ENCODE measurements at places on chromosomes 11 and 22.

DNA sequence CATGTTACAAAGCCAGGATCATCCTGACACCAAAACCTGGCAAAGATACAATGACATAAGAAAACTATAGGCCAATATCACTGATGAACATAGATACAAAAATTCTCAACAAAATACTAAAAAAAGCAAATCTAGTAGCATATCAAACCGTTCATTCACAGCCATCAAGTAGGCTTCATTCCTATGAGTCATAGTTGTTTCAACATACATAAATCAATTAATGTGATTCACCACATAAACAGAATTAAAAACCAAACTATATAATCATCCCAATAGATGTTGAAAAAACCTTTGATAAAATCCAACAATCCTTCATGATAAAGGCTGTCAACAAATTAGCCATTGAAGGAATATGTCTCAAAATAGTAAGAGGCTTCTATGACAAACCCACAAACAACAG, 1007.2 kb upstream of the RAG2 start:
- no peak for DNase-seq

DNA sequence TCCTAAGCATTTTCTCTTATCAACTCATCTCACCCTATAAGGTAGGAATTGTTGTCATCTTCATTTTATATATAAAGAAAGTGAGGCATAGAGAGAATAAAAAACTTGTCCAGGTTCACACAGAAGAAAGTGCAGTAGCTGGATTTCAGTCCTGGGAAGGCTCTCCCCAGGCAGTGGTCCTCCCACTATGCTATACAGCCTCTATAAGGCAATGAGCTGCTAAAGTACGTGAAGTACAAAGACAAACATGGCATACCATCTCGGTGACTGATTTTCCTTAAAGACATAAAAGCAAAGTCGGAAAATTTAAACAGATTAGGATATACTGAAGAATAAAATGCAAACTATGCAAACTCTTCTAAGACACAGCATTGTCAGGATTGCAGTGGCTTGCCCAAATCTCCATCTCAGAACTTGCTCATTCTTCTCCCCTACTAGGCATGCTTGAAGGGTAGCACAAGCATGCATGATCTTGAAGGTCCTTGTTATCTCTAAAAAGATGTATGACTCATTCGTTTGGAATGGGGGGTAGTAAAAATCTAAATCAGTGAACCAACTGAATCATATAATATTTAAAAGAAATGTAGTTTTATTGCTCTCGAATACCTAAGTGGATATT, 97.8 kb upstream of the CSNK2A3 start:
- DNase-seq = no peak

- no peak for DNase-seq
Observed at GRCh38 chr11:35138943-35139721, at the start of gene CD44. TSS of gene CD44 (plus strand) at chr11:35139171. CDS start at chr11:35139304, 133 bp downstream.

GRCh38 chr11:117097389-117098268, 599 bp downstream of the SIK3 start:
- DNase-seq = no peak

GRCh38 chr11:65899356-65900124, 648 bp downstream of the FOSL1 start:
- DNase-seq = no peak

DNA sequence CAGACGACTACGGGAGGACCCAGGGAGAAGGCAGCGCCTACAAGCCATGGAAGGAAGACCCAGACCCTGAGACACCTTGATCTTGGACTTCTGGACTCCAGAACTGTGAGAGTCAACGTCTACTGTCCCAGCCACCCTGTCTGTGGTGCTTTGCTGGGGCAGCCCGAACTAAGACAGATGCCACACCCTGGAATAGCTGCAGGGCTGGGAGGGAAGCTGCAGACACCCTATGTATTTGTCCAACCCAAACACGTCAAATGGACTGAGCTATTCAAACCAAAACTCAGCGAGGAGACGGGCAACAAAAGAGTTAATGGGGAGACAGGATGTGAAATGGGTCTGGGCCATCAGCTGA, 169.3 kb downstream of the CTTN start:
- DNase-seq = no peak

GRCh38 chr11:121524233-121524631, 71.5 kb upstream of the SORL1-AS1 start:
- no peak for DNase-seq

- DNase-seq = peak; percentile 24
Observed at GRCh38 chr11:118998388-118998717, 415 bp downstream of the CENATAC start.

DNA sequence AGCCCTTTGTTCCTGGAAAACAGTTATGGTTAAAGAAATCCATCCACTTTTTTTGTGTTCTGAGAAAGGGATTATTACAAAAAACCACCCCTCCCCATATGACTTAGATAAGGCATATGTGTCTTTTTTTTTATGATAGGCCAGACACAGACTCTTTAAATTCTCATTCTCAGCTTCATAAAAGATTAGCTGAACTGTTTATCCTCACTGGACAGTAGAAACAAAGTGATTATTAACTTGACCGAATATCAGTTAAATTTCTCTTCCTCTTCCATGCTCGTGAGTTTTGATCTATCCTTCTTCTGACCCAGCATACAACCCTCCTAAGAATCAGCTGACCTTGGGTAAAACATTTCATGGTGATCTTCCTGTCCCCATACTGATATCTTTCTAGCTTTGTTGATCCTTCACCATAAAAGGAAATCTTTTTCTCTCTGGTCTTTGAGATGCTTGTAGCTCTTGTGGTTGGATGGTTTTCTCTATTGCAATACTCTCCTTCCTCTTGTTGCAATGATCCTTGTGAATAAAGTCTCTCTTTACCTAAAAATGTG, 26.2 kb downstream of the OR2AG2 start:
- no peak for DNase-seq

DNA sequence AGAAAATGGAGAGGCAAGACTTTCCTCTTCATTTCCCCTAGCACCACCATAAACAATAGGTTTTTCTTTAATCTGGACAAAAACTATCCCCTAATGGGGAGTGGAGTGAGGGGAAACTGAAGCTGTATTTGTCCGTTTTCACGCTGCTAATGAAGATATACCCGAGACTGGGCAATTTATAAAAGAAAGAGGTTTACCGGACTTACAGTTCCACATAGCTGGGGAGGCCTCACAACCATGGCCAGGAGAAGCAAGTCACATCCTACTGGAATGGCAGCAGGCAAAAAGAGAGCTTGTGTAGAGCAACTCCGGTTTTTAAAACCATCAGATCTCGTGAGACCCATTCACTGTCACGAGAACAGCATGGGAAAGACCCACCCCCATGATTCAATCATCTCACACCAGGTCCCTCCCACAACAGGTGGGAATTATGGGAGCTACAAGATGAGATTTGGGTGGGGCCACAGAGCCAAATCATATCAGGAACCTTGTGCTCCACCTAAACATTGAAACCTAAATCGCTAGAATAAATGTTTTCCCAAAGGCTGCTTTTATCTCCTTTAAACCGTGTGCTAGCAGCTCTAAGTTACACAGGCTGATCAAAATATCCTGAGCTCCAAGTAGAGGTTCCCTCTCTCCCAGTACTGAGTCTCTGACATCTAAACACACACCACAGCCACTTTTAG, 4.3 kb downstream of the UBQLN3 start:
- DNase-seq = no peak

DNA sequence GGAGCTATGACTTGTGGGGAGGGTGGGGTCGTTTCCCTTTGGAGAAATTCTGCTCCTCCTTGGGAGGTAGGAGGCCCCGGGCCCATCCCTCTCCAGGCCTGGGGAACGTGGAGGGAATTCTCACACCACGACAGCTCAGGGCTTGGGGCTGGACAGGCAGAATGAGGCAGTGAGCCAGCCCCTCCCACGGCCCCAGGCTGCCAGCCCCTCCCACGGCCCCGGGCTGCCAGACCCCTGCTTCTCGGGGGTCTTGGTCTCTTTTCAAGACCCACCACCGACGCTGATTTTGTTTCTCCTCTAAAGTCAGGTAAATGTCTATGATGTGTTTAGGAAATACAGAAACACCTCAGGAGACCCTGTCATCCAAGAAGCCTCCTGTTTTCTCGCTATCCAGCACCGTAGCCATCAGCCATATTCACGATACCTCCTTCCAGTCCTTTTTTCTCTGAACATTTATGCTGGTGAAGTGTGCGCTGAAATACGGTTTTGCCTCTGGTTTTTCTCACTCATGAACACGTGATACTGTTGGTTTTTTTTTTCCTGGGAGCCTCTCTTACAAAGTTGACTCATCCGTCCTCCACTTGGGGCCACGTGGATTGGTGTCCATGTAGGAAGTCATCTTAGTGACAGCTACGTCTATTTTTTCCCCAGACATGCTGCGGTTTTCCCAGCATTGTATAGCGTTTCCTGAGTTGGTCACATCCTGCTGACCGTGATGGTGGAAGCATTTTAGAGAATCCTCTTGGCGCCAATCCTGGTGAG, 1219.6 kb downstream of the BRD1 start:
- peak; percentile 71 for DNase-seq

DNA sequence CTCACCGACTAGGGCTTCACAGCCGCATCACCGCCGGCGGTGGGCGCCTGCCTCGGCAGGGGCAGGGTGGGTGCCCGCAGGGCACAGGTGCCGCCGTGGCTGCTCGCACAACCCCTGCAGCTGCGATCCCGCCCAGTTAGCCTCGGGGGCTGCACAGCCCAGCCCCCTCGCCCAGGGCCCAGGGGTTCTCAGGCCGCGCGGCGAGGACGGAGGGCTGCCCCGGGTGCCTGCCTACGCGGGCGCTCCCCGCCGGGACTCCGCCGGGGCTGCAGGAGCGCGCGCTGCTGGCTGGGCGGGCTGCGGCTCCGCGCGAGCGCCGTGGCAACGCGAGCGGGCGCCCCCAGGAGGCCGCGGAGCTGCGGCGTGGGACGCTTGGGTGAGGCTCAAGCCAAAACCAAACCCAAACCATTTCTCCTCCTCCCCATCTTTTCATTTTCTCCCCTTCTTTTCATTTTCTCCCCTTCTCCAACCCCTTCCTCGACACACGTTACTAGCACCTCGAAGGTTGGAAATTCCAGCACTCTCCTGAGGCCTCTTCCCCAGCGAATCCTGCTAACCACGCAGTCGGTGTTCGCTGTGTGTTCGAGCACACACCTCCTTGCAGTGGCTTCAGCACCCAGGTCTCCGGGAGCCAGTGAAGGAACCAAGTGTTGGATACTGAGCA, at the start of gene MICAL3:
Gene MICAL3, minus strand, starts transcription at position 286 of the 664 bp plus-strand sequence. CDS start 117,749 bp downstream, outside the sequence.
- DNase-seq = peak; percentile 75

GRCh38 chr11:15775015-15775541, 581.3 kb downstream of the SOX6 start:
- DNase-seq = no peak

DNA sequence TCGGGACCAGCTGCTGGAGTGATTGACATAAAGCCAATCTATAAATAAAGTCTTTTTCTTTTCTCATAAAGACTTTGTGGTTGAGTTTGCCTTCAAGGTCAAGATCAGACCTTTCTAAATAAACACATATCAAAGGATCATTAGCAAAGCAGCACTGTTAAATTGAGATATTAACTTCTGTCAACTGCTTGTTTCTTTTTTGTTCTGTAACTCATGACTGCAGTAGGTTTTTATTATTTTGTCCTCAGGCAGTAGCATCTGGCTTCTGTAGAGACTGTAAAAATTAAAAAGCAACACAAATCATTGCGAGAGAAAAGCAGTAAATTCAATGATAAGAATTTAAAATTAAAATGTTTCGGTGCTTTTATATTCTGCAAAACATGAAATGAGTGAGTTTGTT, 77.7 kb upstream of the NNMT start:
- no peak for DNase-seq

GRCh38 chr22:17047656-17048055, 37.1 kb upstream of the IL17RA start:
- no peak for DNase-seq

DNA sequence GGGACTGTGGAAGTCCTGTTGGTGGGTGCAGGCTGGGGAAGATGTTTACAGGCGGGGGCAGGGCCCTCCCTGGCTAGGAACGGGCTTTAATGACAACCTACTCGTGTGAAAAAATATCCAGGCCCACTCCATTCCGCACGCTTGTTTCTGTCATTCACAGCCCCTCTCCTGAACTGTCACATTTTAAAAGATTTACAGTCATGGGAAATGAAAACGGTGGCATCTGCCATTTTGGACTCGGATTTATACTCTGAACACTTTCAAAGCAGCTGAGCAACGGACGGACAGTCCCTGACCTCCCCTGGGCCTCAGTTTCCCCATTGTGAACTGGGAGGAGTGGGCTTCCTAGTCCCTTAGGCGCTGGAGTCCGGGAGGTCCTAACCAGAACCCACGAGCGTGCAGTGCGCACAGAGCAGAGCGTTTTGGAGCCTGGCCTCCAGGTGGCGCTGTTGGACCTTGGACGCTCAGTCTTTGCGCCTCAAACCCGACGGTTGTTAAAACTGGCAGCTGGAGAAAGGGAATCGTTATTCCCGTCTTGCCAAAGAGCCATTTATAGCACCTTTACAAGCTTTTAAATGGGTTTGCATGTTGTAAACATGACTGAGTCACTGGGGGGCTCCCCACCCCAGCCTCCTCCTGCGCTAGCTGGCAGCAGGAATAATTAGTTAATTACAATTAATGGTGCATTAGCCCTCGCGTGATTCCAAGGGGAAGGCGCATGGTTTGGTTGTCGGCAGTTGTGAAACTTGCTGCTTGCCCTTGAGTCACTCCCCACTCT, 75.3 kb downstream of the FBLN1 start:
- DNase-seq = peak; percentile 77

DNA sequence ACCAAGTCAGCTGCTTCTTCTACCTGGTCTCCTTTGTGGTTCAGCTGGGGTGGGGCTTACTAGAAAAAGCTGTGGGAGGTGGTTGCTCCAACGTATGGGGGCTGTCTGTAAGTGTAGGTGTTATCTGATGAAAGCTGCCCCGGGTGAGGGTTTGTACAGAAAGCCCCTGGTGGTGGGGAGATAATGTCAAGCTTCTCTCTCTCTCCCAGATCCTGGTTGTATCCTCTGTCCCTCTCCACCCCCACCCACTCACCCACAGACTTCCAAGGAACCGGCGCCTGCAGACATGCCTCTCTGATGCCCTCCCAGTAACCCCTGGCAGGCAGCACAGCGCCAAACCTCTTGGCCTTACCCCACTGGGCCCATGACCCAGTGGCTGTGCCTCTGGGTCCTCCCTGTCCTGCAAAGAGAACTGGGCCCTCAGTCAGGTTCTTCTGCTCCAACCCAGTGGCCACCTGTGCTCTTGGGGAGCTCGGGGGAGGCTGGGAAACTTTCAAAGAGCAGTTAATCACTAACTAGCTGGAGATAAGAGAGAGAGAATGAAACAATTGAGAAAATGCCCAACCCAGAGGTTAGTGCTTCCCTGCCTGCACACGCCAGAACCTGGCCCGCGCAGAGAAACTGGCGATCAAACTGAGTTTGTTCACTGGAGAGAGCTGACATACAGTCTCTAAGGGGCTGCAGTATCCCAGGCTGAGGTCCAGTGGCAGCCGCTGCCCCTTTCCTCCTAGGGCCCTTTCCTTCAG, 20.4 kb upstream of the EHF start:
- DNase-seq = no peak

GRCh38 chr11:67312187-67313021, 9.1 kb downstream of the SSH3 start:
- no peak for DNase-seq

GRCh38 chr11:29826878-29827277, 190.0 kb downstream of the KCNA4 start:
- DNase-seq = no peak

DNA sequence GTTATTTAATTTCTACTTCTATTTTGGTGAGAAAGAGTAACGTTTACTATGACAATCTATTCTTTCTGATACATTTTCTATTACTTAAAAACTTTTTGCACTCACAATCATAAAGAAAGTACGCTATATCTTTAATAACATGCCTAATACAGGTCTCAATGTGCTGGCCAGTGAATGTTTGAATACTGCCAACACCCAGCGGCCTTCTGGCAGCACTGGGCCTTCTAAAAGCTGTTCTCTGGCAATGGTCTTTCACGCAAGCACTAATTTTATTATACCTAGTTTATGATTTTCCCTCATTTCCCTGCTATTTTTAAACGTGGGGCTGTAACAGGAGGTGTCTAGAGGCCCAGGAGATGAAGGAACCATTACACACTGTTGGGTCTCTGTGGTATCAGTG, 349.8 kb upstream of the PITPNB start:
- no peak for DNase-seq

Measured in dorsolateral prefrontal cortex (tissue), 122 donors.